NB4 (cell line): ENCODE measurements at places on chromosomes 1 and 21.
A peak's percentile ranks its signal among the peaks of the same experiment; 100 is the strongest.

DNA sequence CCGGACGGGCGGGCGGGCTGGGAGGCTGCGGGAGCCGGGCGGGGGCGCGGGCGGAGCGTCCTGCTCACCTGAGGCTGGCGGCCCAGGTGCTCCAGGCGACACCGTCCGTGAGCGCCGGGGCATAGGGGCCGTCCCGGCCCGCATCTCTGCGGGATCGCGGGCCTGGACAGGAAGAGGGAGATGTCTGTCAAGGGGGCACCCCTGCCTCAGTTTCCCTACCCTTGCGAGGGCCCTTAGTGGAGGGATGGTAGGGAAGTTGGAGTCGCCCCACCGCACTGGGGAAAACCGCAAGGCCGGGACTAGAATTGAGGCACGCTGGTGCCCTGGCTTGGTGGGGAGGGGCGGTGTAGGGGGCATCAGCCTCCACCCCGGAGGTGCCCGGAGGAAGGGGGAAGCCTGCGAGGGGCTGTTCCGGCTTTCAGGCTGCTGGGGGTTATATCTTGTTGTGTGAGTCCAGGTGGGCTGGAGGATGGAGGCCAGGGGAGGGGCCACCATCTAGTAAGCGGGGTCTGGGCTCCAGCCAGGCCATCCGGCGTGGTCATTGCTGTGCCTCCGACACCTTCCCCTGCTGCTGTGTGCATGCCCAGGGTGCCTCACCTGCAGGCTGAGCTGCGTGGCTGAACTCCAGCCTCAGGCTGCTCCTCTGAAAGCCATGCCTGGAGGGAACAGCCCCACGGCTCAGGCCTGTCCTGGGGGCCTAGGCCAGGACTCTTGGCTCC is 580 bp downstream of the VWA1 start:
- no peak for DNase-seq

- peak; percentile 84 for DNase-seq
Measured at GRCh38 chr1:154478639-154479038, 23.4 kb upstream of the TDRD10 start.

DNA sequence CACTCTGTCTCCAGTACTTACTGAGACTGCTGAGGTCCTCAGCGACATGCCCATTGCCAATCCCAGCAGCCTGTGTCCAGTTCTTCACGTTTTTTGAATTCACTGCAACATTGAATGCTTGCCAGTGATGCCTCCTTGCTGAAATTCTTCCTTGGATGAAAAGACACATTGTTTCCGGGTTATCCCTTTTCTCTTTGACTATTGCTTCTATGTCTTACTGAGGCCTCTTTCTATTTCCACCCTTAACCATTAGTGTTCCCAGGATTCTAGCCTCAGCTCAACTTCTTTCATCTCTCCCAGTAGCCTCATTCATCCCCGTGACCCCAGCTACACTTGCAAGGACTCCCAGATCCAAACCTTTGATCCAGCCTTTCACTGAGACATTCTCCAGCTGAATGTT is 46.5 kb upstream of the KIF26B start:
- DNase-seq: no peak

DNA sequence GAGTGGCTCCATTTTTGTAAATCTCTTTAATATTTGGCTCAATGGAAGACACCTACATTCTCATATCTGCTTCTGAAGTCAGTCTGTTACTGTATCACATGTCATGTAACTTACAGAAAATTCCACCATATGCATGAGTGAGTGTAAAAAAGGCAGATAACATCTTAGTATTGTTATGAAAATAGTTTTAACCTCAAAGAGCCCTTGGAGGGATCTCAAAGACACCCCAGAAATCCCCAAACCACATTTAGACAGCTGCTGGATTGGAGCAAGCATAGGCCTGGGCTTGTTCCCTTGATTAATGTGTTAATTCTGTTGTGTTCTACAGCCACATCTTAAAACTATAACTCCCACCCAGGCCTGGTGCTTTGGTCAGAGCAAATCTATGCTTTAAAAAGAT is 16.9 kb downstream of the MACO1 start:
- DNase-seq: no peak

DNA sequence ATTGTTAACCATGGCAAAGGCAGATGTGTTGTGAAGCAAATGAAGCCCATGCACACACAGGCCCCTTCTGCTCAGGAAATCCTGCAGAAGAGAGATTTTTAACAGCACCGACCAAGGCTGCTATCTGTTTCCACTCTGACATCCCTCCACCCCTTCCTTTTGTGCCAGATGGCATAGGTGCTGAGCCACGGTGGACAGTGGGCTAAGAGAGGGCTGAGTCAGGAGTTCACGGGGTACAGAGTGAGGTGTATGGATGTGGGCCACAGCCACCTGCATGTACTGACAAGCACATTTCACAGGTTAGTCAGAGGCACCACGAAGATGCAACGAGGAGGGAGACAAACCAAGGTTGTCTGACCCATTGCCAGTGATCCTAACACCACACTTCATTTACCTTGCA is 9.5 kb downstream of the RSPH1 start:
- no peak for DNase-seq

DNA sequence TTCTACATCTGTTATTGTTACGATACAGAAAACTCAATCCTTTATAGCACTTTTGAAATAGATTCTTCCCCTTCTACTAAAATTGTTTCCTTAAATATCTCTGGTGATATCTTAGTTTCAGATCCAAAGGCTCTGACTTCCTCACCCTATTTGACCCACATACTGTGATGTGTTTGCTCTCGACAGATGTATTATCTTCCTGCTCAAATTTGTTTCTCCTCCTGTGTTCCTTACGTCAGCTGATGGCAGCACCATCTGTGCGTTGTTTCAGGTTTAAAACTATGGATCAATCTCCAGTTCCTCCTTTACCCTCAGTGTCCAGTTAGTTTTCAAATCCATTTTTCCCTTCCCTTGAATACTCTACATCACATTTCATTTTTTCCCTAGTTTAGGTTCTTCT is 274.4 kb downstream of the RYR2 start:
- no peak for DNase-seq

DNA sequence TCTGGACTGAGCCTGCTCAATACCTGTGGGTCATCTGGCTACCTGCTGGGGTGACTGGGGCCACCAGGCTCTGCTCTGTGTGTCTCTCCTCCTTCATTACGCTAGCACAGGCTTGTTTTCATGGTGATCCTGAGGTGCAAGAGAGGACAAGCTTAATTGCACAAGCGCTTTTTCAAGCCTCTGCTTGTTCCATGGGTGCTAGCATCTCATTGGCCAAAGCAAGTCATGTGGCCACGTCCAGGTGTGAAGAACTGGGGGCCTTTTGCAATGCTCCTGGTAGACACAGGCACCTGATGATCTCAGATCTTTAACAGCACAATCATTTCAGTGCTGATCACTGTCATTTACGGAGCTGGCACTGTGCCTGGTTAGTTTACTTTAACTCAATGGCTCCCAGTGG is 114.6 kb downstream of the KAZN start:
- no peak for DNase-seq

GRCh38 chr1:106584107-106584506 is 472.4 kb upstream of the PRMT6 start:
- DNase-seq: no peak

DNA sequence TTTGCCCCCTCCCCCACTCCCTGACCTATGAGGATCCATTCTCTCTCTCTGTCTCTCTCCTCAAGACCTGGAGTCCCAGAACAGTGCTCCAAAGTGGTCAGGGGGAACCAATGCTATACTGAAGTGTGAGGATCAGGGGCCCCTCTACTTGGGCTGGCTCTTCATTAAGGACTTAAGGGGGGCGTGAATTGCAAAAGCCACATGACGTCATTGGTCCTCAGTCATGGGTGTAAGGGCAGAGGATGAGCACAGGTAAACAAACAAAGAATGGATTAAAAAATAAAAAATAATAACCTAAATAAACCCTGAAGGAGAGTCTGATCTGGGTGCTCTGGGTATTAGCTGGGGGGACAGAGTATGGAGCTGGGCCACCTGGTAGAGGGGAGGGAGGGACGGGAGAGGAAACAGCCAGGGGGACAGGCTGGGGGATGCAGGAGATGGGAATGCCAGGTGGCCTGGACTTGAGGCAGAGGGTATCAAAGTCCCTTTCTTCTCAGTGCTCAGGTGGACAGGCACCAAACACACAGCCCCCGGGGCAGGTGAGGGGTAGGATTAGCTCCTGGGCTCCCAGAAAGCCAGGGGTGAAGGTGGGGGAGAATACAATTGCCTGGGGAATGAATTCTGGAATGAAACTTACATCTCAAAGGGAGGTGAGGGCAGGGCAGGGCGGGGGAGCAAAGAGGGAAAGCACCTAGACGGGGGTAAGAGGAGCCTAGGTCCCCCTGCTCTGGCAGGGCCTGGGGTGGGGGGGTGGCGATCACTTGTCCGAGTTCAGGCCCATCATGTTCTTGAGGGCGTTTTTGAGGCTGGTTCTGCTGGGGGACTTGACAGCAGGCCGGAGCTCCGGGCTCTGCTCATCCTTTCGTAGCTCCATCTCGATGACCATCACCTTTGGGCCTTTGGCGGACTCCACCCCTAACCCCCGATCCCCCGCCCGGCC is 4.6 kb downstream of the MPZ start:
- peak; percentile 33 for DNase-seq

GRCh38 chr1:240827786-240828185 is 215.8 kb upstream of the GREM2 start:
- no peak for DNase-seq

DNA sequence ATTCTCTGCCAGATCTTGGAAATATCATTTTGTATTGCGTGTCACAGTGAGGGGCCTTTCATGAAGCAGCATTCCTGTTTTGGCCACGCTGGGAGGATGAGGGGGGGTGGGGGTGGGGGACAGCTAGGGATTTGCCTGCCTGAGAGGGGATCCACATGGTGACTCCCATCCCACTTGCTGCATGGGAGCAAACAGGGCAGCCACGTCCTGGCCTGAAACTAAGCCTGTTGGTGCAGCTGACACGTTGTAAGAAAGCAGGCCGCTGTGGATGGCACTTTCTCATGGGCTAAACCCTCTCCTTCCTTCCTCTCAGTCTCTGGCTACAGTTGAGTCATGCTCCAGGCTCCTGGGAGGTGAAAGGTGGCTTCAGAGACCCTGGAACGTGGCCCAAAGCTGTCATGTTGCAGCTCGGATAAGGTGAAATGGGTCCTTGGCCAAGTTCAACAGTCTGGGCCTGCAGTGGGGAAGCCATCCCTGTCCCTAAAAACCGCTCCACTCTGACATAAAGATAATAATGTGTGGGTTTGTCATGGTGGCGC is 346.7 kb upstream of the VAMP3 start:
- no peak for DNase-seq
